ENCODE measurements at places on chromosomes 16 and 17.

GRCh38 chr17:68344701-68345136 lies 53.4 kb downstream of the ARSG start:
- no peak for DNase-seq

- DNase-seq = no peak
Measured at GRCh38 chr17:4014148-4014927, 50.1 kb upstream of the ATP2A3 start.

DNA sequence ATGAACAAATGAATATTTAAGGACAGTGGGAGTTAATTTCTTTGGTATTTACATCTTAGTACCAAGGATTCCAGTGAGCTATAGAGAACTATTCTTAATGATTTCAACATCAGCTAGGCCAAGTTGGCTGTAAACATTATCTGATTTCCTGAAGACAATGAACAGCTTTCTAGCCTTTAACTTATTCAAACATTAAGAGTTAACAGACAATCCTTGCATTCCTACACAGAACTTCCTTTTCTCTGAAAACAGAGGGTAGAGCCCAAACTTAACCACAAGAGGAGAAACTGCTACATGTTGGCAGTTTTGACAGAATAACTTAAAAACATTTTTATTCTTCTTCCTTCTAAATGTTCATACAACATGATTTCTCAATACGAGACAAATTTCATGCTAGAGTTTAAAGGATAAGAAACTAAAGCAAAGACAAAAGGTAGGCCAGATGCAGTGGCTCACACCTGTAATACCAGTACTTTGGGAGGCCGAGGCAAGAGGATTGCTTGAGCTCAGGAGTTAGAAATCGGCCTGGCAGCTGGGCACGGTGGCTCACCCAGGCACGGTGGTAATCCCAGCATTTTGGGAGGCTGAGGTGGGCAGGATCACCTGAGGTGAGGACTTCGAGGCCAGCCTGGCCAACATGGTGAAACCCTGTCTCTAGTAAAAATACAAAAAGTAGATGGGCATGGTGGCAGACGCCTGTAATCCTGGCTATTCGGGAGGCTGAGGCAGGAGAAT lies 4.4 kb downstream of the CRLF3 start:
- DNase-seq = no peak

DNA sequence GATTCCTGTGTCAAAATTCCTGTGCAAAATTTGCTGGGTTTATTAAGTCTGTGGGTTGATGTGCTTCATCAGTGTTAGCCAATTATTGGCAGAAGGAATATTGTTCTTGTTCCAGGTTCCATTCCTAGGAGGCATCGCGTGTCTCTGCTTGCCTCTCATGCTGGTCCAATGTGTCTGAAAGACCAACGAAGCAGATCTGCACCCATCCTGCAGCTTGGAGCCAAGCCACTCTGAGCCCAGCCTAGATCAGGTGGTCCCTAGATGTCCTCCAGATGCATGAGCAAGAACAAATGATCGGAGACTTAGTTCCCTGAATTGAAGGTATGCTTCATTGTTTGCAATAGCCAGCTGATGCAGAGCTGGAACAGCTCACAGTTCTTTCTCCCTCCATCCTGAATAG lies 10.5 kb upstream of the PIK3R6 start:
- no peak for DNase-seq

DNA sequence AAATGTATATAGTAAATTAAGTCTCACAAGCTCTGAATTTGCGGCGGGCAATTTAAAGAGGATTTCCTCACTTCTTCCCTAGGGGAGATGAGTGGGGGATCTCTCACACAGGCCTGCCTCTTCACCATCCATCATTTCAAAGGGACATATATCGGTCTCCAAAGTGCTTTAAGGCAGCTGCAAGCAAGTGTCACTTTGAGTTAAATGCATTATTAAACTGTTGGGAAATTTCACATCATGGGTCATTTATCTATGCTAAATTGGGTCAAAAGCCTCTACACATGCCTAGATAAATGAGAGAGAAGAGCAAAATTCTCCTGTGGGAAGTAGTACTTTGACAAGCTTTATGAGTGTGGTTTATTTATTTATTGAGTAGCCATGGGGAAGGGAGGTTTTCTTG lies 1106.1 kb upstream of the GOT2 start:
- DNase-seq = no peak
